ENCODE measurements at places on chromosomes 13 and 19.

- no peak for DNase-seq
Observed at GRCh38 chr19:55581145-55581822, 636 bp upstream of the ZNF579 start.

GRCh38 chr13:79778741-79779460 lies 297.9 kb downstream of the NDFIP2 start:
- no peak for DNase-seq

DNA sequence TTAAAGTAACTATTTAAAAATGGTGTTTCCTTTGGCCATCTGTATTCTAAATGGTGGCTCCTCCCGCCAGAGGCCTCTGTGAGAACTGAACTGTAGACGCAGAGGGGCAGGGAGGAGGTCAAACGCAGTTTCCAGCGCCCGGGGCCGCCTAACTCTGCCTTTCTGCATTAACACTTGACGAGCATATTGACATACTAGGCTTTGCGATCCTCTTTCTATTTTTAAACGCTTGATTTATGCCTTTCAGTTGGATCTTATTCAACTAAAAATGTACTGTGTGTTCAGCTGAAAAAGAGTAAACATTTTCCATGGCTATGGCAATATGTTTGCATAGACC lies 74.7 kb downstream of the SPACA7 start:
- no peak for DNase-seq

GRCh38 chr19:45446944-45447343 lies 20.9 kb upstream of the FOSB start:
- no peak for DNase-seq

GRCh38 chr13:75432811-75433244 lies 49.1 kb downstream of the TBC1D4 start:
- DNase-seq, result no peak

All from neuronal stem cell (in vitro differentiated cells).